ENCODE measurements at places on chromosomes 13 and 19.

- DNase-seq = no peak
Observed at GRCh38 chr13:110499621-110500281, 61.8 kb downstream of the RAB20 start.

GRCh38 chr13:99639126-99639525, 137.9 kb downstream of the TM9SF2 start:
- no peak for DNase-seq

- no peak for DNase-seq
Observed at GRCh38 chr13:67277581-67277980, 47.4 kb upstream of the PCDH9 start.

- no peak for DNase-seq
Observed at GRCh38 chr19:40005691-40006272, 8.9 kb downstream of the ZNF546 start.

- DNase-seq = no peak
Observed at GRCh38 chr19:53365899-53366493, 491 bp downstream of the ZNF525 start.

DNA sequence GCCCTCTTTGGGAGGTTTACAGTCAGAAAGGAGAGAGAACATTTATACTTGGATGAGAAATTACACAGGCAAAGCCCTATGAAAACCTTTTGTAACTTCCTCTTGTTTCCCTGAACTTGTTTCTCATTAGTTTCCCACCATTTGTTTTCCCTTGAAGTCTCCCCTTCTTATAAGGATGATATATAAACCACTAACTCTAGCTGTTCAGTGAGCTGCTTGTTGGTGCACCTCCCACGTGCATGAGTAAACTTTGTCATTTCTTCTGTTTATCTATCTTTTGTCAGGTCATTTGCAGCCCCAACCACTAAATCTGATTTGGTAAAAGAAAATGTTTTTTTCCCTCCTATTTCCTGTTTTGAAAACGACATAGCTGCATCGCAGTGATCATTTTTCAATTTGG, 919.9 kb downstream of the SLITRK1 start:
- DNase-seq = no peak
